ENCODE measurements at places on chromosomes 11 and 22.

DNA sequence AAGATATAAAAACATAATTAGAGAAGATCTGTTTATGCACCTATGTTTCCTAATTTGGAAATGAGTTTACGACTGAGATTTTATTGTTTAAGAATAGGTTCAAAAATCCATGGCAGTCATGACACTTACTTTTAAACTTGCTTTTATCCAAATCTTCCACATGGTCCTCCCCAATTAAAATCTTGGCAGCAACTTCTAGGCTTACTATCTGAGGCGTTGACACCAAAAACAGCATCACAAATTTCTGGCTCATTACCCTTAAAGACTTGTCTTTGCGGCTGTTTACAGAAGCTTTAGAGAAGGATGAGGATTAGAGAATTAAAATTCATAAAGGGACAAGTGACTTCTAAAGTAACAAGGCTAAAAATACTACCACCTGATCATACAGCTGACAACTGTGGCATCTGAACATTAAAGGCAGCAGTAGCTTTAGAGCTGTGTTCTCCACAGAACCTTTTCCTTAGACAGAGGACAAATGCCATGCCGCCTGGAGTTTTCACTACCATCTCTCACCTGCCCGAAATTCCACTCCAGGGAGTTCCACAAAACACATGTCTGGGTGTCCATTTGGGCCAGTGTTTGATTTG, 6.4 kb downstream of the E2F8 start:
- no peak for DNase-seq

DNA sequence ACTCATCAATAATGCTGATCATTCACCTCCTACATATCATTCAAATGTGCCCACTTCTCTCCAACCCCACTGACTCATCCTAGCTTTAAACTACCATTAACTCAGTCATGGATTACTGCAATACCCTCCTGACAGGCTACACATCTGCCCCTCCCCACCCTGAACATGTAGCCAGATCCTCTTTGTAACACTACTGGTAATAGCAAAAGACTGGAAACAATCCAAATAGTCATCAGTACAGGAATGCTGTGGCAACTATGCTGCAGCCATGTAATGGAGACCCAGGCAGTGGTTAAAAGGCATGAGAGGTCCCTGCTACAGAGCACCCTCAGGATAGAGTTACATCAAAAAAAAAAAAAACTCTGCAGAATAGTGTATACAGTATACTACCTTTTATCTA, 16.6 kb downstream of the SLC43A3 start:
- DNase-seq: no peak

- no peak for DNase-seq
Measured at GRCh38 chr11:48022445-48022844, 42.1 kb downstream of the PTPRJ start.

DNA sequence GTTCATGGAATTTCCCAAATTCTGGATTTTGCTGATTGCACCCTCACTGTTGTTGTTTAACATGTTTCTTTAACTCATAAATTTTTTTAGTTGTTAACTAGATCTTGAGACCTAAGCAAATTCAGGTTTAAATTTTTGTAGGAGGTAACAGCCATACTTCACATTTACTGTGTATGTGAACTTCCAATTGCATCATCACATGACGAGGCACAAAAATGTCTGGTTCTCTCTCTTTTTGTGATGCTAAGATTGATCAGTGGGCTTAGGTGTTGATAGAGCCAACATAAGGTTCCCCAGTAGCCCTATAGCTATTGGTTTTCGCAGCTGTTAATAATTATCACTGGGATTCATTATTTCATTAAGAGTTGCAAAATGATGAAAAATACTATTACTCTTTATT, 277.5 kb downstream of the TMEM135 start:
- DNase-seq: no peak

DNA sequence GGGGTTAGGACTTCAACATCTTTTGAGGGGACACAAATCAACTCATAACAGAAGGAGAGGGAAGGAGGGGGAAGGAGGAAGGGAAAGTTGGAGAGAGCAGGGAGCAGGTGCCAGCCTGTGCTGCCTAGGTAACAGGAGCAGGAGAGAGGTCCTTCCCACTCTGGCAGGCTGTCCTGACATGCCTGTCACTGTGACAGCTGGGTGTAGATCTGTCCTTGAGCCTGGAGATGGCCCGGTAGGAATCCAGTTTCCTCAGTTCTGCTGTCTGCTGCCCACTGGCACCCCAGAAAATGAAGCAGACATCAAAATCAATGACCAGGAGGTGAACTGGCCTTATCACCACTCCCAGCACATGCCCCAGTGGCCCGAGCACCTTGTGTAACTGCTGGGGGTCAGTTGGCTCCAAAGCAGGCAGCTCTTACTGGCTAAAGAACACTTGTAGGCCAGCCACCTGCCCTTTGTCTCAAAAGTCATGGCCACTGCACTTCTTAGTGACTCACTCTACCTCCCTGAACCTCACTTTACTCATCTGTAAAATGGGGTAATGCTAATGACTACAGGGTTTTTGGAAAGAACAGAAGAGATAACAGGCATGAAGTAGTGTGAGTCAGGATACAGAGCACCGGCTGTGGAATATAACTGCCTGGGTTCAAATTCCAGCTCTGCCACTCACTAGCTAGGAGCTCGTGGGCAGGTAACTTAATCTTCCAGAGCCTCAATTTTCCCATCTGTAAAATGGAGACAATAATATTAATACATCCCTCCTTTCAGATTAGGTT, 8.0 kb upstream of the TSPAN18 start:
- DNase-seq: no peak

DNA sequence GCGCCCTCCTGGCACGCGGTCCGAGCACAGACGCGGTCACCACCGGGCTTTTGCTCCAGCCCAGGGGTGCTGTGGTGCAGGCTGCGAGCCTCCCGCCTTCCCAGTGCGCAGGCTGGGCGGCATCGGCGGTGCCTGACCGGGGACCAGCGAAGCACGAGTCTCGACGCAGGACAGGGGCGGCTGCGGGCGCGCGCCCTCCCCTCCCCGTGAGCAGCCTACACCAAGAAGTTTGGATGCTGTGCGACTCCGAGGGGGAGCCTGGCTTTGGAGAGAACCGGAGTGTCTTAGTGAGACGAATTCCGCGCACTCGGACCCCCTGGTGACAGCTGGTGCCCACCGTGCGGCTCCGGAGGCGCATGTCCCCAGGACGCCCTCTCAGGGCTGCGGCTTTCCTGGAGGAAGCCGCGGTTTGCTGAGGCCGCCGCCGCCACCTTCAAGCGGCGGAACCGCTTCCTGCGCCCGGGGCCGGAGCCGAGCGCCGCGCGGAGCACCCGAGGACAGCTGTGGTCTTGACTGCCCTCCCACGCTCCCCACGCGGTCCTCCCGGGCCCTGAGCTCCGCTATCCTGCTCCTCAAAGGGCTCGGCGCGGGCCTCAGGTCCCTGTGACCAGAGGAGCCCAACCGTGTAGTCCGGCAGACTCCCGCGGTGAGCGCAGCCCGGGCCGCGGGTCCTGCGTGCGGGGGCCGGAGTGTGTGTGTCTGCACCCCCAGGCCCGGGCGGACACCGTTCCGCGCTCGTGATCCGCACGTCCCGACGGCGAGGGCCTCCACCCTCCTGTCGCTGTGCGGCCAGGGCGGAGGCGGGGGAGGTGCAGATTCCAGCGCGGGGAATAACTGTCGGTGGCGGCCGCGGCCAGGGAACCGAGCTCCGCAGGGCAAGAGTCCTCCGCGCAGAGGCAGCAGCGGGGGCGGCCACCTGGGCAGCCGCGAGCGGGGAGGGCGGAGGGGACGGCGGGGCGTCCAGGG, 1.7 kb downstream of the FGF3 start:
- DNase-seq: no peak

DNA sequence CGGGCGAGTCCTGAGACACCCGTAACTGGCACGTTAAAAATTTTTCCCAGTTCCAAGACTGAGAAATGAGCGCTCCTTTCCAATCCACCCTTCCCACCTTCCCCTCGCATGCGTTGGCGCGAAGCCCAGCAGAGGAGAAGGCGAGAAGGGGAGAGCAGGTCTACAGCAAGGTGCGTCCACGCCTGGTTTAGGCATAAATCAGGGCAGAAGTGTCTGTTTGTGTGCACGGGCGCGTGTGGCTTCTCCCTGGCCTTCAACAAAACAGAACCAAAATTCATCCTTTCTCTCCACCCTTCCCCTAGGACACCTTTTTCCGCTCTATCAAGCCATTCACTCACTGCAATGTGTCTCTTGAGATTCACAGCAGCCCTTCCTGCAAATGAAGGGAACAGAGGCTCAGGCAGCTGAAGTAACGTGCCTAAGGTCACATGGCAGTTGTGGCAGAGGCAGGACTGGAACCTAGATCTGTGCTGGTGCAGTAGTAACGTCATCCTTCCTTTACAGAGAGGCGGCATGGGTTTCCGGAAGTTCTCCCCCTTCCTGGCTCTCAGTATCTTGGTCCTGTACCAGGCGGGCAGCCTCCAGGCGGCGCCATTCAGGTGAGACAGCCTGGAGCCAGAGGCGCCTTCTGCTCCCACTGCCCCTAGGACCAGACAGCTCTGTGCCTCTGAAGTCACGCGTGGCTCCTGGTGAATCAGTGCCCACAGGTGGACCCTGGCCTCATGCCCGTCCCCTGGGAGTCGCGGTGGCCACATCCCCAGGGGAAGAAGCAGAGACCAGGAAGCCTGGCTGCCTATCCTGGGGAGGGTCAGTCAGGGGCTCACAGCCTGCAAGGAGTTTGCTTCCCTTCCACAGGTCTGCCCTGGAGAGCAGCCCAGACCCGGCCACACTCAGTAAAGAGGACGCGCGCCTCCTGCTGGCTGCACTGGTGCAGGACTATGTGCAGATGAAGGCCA, 1.1 kb downstream of the CALCB start:
- peak; percentile 81 for DNase-seq

DNA sequence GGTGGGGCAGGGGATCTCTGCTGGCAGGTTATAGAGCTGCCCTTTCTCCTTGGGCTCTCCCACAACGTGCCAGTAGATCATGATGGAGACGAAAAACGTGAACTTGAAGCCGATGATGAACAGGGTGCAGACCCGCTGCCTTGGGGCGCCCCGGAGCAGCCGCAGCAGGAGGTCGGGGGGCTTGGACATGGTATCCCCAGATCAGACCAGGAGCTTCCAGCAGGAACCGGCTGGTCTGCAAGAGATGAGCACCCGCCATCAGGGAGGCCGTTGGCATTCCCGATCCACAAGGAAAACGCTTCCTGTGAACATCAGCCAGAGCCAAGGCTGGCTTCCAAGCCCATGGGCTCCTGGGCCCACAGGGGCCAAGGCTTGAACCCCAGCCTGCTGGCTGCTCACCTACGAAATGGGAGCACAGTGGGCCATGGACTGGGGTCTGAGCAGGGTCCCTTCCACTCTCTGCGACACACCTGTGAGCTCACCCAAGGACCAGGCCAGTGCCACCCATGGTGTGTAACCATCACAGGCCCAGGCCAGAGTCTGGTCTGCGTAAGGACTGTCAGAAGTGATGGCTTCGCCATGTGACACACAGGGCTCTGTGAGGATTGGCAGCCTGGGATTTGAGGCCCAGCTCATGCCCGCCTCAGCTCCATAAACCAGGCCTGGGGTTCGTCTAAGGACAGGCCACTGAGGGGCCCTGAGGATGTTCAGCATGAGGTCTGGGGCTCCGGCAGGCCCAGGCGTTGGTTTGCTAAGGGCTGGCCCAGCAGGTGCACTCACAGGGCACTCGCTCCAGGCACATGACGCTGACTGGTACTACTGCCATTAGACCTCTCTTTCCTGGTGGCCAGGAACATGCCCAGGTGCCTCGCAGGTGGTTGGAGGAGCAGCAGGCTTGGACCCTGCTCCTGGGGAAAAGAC, 26.6 kb downstream of the A4GALT start:
- DNase-seq: no peak

DNA sequence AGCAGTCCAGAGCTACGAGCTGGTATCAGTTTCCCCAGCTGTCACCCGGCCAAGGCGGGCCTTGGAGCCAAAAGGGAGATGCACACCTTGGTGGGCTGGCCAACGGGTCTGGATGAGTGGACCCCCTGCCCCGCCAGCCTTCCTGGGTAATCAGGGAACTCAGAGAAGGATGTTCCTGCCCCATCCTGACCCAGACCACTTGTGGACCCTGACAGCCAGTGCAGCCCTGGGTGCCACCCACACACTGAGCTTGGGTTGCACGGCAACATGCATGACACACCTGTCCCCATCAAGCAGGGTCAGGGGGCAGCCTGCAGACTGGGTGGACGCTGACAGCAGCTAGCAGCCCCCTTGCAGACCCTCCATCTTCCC, 8.6 kb downstream of the SLC25A1 start:
- DNase-seq: no peak

DNA sequence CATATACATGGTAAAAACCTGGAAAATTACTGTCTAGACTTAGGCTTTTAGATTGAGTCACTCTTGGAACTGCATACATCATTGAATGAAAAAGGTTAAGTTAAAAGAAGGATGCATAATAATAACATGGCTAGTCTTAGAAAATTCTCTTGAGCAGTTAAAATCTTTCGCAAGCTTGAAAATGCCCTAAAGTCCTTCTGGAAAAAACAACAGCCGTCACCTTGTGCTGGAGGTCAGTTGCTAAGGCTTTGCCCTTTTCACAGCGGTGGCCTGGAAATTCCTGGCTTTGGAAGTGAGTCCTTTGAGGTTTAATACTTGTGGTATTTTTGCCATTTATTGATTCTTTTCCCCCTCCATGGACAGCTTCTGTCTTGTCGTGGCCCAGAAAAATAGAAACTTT, 17.4 kb upstream of the FBLN1 start:
- DNase-seq: no peak

GRCh38 chr22:35596821-35597220, 20.3 kb downstream of the MB start:
- DNase-seq: no peak

GRCh38 chr11:18768472-18768901, 23.1 kb downstream of the PTPN5 start:
- DNase-seq: no peak

GRCh38 chr11:121522043-121522941, 69.5 kb upstream of the SORL1-AS1 start:
- no peak for DNase-seq

- DNase-seq: no peak
Measured at GRCh38 chr11:4071914-4072313, 22.7 kb upstream of the RRM1 start.

GRCh38 chr11:109791337-109791736, 301.9 kb upstream of the ZC3H12C start:
- DNase-seq: no peak
